ENCODE measurements at places on chromosomes 2 and 18. TPM values are rescaled to one million over a fixed set of nuclear protein-coding genes. Genes with fewer than 3 reads are reported as not detected.

DNA sequence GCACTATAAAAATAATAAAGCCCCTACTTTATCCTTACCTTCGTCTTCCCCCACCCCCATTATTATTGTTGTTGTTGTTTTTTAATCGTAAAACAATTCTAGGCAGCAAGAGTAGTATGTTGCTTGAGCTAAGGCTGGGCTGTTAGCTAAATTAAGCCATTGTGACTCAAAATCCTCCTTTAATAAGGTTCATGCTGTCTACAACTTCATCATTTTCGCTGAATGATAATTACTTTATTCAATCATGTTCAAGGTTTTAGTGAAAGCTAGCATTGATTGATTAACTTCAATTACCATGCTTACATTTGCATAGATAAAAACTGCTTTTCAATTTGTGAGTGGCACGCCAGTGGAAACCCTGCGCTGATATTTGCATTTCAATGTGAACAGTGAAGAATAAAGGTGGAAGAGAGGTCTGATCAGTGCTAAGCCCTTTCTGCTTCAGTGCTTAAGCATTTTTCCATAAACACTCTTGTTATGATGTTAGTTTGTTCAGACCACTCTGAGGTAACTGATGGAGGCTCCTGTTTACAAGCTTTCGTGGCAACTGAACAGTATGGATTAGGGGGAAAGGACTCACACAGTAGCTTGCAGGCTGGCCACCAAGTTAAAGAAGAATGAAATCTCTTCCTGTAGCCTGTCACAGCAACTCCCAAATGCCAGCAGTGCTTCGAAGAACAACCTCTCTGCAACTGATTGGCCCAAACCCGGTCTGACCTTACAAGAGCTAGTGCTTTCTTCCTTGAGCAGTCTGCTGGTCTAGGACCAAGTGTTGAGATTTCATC is 156.8 kb downstream of the GPD2 start:
- no peak for DNase-seq

- DNase-seq, result no peak
Measured at GRCh38 chr2:21070341-21071257, 26.7 kb upstream of the APOB start.

DNA sequence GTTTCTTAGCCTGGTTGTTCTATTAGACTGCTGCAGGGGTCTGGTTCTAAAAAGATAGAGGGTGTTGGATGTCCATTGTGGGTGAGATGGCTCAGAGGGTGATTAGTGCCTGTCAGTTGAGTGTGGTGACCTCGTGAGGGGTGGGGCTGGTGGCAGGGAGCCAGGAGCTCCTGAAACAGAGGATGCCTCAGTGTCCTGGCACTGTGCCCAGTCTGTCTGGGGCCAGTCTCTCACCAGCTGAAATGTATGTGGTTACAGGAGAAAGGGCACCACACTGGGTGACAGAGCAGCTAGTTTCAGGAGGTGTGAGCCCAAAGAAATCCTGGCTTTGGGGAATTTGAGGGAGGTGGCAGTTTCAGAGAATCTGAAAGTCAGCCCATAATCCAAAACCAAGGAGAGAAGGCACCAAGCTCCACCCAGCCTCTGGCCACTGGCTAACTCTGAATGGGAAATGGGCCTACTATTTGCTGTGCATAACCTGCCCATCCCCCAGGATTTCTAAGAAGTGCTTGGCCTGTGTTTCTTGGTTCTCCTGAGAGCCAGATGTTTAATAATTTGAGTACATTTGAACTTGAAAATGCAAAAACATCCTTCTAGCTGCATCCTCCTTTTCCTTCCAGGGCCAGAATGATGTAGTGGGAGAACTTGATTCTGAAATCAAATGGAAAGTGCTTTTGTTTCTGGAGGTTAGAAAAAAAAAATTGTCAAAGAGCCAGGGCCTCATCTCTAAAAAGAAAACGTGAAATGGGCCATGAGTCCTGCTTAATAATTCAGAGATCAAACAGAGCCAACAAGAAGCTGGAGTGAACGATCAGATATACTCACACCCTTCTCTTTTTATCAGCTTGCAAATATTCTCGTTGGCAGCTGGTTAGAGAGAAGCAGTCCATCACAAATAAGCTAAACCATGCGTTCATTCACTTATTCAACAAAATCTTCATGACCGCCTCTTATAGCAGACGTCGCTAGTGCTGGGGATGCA is 92.3 kb downstream of the B3GNT2 start:
- peak; percentile 91 for DNase-seq

- DNase-seq, result no peak
Measured at GRCh38 chr2:233429175-233429897, 75.0 kb downstream of the DGKD start.

GRCh38 chr2:72915907-72916742 is 1.2 kb upstream of the EMX1 start:
- DNase-seq, result no peak

DNA sequence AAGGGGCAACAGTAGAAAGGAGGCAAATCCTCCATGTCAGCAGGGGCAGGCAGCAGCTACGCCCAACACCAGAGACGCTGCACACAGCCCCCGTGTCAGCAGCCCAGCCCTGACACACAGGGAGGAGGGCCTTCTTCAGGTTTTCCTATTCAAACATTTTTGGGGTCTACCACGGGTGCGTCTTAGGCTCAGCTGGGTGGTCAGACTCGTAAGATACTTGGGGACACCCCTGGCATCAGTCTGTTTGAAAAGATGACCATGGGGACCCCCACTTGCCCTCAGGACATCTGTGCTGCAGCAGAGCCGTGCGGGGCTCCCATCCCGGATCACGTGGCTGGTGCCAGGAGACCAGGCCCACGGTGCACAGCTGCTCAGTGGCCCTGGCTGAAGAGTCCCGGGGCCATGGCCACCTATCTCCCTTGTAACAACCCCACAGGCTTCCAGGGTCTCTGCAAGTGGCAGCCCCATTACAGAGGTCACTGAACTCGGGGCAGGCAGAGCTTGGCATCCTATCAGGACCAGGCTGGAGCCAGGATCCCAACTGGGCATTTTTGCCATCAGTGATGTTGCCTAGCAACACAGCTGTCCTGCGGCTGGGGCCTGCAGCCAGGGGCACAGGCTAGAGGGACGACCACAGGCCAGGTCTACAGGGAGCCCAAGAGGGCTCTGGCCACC is 82.5 kb downstream of the EDAR start:
- no peak for DNase-seq

GRCh38 chr2:9311488-9311887 is 104.9 kb downstream of the ASAP2 start:
- peak; percentile 79 for DNase-seq

DNA sequence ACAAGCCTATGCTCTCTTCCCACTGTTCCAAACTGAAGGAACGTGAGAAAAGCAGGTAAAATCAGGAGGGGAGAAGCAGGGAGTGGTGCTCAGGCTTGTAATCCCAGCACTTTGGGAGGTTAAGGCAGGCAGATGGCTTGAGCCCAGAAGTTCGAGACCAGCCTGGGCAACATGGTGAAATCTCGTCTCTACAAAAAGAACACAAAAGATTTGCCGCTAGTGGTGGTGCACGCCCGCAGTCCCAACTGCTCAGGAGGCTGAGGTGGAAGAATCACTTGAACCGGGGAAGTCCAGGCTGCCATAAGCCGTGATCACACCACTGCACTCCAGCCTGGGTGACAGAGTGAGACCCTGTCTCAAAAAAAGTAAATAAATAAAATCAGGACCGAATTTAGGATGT is 1.3 kb upstream of the TMSB10 start:
- DNase-seq, result no peak

DNA sequence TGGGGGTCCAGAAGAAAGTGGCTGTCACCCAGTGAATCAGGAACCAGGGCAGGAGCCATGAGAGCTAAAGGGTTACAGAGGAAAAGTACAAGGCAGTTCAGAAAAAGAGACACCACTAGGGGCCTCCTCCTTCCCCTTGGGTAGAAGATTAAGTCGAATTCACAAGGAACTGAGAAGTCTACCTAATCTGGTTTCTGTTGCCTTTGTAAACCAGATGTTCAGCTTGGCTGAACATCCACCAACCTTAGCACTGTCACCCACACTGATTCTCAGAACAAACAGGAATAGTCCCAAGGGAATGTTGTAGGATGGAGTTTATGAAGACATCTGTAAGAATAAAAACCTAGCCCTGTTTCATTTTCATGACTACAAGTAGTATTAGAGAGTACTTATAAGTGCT is 90.4 kb upstream of the NOSTRIN start:
- DNase-seq, result no peak

DNA sequence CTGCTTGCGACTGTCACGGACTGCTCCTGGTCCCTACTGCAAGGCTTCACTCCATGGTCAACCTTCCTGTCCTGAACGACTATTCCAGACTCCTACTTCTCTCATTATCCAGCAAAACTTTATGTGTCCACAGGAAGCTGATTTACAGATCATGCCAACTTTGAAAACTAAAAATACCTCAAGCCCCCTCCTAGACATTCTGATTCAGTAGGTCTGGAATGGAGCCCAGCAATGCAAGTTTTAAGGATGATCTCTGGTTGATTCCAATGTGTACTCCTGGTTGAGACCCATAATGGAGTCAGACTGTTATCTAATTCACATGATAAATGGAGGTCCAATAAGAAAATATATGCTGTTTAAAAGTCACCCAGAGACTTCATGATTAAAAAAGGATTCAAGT is 13.1 kb upstream of the LRATD1 start:
- DNase-seq, result no peak

- no peak for DNase-seq
Measured at GRCh38 chr2:44753552-44754285, 187.8 kb upstream of the SIX3 start.

DNA sequence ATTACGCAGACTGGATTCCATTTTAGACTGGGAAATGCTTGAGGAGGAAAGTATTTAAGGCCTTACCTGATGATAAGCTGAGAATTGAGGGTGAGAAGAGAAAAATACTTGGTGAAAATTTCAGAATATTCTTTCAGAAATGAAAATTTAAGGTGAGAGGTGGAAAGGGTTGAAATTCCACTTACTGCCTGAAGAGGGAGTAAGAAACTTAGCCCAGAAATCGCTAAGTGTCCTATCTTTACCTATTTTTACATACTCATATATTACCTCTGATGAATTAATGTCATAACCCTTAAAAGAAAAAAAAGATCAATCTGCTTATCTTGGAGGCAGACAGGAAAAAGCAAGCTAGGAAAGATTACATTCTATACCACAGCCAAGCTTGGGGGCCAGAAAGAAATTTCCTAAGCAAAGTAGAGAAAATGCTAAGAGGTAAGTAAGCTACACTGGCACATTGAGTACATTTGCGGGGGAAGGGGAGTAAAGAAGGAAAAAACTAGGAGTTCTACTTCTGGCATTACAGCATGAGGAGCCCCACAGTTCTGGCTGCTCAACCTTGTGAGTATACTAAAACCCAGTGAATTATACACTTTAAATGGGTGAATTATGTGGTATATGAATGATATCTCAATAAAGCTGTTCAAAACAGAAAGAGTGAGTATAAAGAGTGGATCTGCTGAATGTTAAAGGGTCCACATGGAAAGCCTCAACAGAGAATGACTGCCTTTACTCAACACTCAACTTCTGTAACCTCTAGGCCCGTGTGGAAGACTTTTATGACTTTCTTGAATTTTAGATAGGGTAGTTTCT is 33.8 kb downstream of the SMC6 start:
- DNase-seq, result no peak

L3MBTL4 gene
- 1.1 TPM for total RNA-seq

PROKR1 gene
- total RNA-seq, result not detected

IL36RN gene
- not detected for total RNA-seq

ANKRD30B gene
- not detected for total RNA-seq

NLRC4 gene
- total RNA-seq, result 1.4 TPM

WDCP gene
- 8.1 TPM for total RNA-seq

B3GNT7 gene
- total RNA-seq, result 9.1 TPM

ABHD1 gene
- 2.4 TPM for total RNA-seq

TIGD1 gene
- total RNA-seq, result 2.0 TPM
